ENCODE measurements at places on chromosomes 7 and 10. TPM values are rescaled to one million over a fixed set of nuclear protein-coding genes. Genes with fewer than 3 reads are reported as not detected.
A peak's percentile ranks its signal among the peaks of the same experiment; 100 is the strongest.

DNA sequence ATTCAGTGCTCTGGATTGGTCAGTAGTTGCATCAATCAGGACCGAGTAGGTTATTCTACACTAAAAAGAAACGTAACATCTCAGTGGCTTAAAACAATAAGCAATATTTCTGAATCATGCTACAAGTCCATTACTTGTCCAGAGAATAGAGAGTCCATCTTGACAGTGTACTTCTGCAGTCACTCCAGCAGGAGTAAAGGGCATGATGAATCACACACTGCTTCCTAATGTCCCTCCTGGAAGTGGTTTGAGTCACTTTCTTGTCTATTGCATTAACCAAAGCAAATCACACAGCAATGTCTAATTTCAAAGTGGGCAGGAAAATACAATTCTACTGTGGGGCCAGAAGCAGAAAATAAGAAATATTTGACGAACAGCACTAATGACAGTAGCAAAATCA is 124.8 kb downstream of the TSPAN12 start:
- no peak for DNase-seq

GRCh38 chr10:132726951-132727350 is 59.0 kb downstream of the NKX6-2 start:
- DNase-seq: no peak

GRCh38 chr10:90461437-90462155 is 396.2 kb downstream of the HTR7 start:
- DNase-seq: no peak

DNA sequence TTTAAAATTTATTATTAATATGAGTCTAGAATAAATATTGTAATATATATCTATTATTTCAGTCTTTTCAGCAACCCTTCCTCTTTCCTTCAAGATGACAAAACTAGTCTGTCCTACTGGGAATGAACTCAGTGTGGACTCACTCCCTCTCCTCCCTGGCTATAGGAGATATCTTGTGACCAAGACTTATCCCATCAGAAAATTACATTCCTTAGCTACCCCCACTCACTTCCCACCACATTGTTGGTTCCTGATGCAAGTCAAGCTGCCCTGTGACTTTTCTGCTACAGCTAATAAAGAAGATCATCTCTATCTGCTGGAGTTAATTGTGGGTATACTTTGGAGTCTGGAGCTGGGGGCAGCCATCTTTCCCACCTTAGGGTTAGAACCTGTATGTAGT is 28.0 kb upstream of the MCU start:
- no peak for DNase-seq

CPEB3 gene
- total RNA-seq: 18.0 TPM

DNA sequence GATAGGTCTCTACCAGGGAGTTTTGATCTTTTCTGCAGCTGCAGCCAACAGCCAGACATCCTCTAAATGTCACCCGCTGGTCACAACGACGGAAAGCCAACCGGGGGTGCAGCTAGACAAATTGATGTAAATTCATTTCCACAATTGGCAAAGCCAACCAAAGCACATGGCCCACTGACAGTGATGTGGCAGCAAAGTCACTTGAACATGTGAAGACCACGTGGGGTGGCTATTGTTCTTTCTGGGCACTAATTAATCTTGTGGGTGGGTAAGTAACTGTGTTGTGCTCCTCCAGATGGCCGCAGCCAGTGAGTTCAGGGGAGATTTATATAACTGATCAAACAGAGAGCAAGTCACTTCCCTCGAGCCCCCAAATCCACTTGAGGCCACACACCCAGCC is 354.1 kb downstream of the ANKRD30A start:
- DNase-seq: no peak

DNA sequence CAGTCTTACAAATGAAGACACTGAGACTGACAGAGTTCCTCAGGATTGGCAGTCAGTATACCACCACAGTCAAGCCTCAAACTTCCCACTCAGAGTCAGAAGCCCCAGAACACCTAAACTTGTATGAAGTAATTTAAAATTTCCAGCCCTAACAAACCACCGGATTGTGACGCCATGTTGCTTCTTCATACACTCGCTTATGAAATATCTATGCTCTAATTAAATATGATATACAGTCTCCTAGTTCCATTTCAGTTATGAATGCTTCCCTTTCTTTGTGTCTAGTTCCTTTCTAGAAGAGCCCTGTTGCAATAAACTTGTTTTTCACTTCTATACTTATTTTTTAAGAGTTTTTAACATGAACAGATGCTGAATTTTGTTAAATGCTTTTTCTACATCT is 172.0 kb upstream of the NOBOX start:
- no peak for DNase-seq

- no peak for DNase-seq
These were observed 43.8 kb downstream of the DPCD start for GRCh38 chr10:101631821-101632475.

TFR2 gene
- total RNA-seq: not detected

FAM25A gene
- total RNA-seq: not detected

DNA sequence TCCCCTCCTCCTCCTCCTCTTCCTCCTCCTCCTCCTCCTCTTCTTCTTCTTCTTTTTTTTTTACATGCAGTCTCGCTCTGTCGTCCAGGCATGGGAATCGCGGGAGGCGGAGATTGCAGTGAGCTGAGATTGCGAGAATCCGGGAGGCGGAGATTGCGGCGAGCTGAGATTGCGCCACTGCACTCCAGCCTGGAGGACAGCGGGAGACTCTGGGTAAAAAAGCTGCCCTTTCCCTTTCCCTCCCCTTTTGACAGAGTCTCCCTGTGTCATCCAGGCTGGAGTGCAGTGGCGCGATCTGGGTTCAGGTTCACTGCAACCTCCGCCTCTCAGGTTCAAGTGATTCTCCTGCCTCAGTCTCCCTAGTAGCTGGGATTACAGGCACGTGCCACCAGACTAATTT is 168.1 kb upstream of the MALRD1 start:
- DNase-seq: no peak

DNA sequence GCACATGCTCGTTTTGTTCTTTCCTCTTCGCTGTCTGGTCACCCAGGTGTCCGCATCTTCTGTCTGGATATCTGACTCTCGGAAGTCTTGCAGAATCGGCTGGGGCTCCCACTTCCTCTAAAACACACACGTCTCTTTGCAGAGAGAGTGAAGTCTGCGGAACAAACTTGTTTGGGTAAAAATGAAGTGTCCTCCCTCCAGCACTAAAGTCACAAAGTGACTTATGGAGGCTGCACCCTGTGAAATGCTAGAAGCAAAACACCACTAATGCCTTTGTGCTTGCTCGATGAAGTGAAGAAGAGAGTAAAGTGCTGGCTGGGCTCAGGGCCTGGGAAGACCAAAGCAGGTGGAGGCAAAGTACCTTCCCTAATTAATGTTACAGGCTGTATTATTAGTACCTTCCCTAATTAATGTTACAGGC is 71.4 kb downstream of the FGFR2 start:
- no peak for DNase-seq

DNA sequence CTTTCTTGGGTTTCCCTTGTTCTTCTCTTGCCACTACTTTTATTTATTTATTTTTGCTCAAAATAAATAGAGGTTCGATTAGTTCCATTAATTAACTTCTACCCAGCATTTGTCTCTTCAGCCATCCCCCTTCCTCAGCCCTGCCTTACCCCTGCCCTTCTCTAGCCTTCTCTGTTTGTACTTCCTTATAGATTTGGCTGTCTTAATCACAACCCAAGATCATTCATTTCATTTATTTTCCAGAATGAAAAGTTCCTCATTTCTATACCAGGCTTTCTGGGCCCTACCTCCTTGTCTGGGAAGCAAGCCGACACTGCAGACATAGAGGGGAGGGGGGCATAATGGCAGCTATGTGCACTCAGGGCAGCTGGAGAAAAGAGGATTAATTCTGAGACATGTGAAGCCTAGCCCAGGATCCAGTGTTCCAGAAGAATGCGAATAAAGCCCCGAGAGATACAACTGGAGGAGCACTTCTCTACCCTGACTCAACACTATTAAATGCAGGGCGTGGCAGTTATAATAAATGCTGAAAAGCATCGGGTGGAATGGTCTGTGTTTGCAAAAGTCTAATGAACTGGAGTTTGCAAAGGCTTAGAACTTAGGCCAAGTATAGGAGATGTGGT is 6.4 kb upstream of the PDCD4 start:
- DNase-seq: no peak

DNA sequence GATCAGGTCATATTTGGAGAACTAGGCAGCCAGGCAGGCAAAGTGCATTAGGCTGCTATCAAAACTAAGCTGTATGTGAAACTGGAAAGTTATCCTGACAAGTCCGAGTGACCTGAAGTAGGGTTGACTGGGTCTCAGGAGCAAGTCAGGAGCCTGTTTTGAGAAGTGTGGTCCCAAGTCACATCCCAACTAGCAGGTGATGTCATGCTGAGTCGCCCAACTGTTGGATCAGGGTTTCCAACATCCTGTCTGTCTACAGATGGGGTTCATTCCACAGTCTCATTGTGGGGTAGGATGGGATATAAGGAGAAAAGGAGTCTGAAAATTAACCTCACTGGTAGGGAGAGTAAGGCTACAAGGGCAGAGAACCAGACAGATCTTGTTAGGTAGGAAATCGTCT is 27.0 kb downstream of the SLC26A4 start:
- DNase-seq: no peak

RASA4B gene
- 7.5 TPM for total RNA-seq

- peak; percentile 84 for DNase-seq
These were observed 1.2 kb downstream of the FLNC start for GRCh38 chr7:128831178-128831993.

DNA sequence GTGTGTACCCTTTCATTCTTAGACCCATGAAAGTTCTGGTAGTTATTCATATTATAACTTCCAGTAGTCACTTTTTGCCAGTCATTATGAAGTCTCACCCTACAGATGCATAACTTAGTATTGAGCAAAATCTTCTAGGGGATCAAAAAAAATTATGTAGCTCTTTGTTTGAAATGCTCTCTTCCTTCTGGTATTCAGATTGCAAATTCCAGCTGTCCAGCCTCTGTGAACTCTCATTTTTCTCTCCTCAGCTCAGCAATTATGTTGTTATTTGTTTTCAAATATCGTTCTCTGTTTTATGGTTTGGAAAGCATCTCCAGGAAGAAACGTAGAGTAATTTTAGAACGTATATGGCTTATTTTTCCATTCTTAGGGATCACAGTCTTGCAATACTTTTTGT is 442.5 kb downstream of the SEMA3D start:
- DNase-seq: no peak

ZP3 gene
- not detected for total RNA-seq
